ENCODE measurements at places on chromosomes 7 and 10. TPM values are rescaled to one million over a fixed set of nuclear protein-coding genes. Genes with fewer than 3 reads are reported as not detected.

Gene AGBL3
- 4.1 TPM for total RNA-seq

Gene WNT2
- not detected for total RNA-seq

Gene FUOM
- 19.1 TPM for total RNA-seq

Gene EMX2
- total RNA-seq = not detected

Gene KCNIP2
- total RNA-seq = 4.5 TPM

Gene MUC12
- total RNA-seq = not detected

Gene TCAF1
- total RNA-seq = 16.2 TPM

Gene TAS2R4
- 0.70 TPM for total RNA-seq

Gene SOSTDC1
- not detected for total RNA-seq

Gene GRM3
- not detected for total RNA-seq

Gene SLC26A5
- total RNA-seq = not detected

Gene NUDT13
- 1.2 TPM for total RNA-seq

Gene STAG3
- total RNA-seq = 15.7 TPM

Gene BAZ1B
- 76.3 TPM for total RNA-seq

Gene ECHDC3
- 0.14 TPM for total RNA-seq

Gene FOXL3
- not detected for total RNA-seq

Gene ACSL5
- total RNA-seq = 56.5 TPM

Gene FEZF1
- total RNA-seq = not detected

Gene TSPAN12
- not detected for total RNA-seq

Gene LIPK
- not detected for total RNA-seq

Gene KCNH2
- total RNA-seq = 0.75 TPM

Gene KCNK18
- not detected for total RNA-seq

Gene HTR5A
- total RNA-seq = not detected

Gene CFTR
- not detected for total RNA-seq

Gene SCART1
- total RNA-seq = 3.3 TPM

Gene PMPCB
- total RNA-seq = 64.6 TPM

Gene GOLGA7B
- total RNA-seq = 13.9 TPM
